ENCODE measurements at places on chromosomes 6 and 20.

- no peak for DNase-seq
These were observed 735 bp downstream of the FAM135A start for GRCh38 chr6:70413992-70414494.

DNA sequence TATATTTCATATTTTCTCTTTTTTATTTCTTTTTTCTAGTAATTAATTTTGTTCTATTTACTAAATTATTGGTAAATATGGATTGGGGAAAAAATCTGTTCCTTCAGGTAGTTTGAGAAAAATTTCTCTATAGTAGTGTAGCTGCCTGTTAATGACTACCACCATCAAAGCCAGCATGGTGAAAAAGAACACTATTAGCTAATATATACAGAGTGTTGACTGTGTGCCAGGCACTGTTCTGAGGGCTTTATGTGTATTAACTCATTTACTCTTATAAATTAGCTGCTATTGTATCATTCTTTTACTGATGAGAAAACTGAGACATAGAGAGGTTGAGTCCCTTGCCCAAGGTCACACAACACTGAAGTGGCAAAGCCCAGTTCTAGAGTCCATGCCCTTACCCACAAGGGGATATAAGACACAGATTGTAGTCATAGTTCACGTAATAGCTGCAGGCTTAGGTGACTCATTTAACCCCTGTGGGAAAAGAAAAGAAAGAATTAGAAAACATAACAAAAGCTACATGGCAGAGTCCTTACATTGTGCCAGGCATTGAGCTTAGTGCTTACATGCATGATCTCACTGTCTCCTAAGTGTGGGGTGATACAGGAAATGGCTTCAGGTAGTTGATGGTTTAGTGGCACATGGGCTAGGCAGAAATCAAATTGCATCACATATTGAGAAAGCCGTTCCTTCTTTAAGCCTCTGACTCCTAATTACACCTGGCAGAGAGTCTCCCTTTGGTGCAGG, 12.2 kb upstream of the AKIRIN2 start:
- DNase-seq, result no peak

GRCh38 chr6:148927586-148927985, 180.8 kb downstream of the UST start:
- no peak for DNase-seq

DNA sequence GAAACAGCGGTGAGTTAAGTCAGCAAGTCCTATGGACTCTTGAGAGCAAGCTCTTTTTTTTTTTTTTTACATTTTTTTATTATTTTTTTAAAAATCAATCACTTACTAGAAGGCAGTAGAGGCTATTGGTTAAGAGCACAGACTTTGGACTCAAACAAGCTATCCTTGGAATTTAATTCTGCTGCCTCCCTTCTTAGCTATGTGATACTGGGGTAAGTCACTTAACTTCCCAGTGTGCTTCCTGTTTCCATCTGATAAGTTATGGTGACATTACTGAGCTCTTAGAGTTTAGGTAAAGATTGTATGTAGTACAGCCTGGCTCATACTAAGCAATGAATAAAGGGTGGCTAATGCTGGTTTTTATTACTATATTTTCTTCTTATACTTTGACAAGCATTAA, 770.5 kb upstream of the FLRT3 start:
- DNase-seq, result no peak

- DNase-seq, result no peak
These were observed 74.6 kb upstream of the CEP85L start for GRCh38 chr6:118725944-118726343.

- no peak for DNase-seq
These were observed 785 bp upstream of the ULBP3 start for GRCh38 chr6:150069706-150070105.

- no peak for DNase-seq
These were observed 42.0 kb downstream of the ADGRB3 start for GRCh38 chr6:68677058-68677457.

GRCh38 chr6:6654599-6655575, 66.4 kb downstream of the LY86 start:
- no peak for DNase-seq

DNA sequence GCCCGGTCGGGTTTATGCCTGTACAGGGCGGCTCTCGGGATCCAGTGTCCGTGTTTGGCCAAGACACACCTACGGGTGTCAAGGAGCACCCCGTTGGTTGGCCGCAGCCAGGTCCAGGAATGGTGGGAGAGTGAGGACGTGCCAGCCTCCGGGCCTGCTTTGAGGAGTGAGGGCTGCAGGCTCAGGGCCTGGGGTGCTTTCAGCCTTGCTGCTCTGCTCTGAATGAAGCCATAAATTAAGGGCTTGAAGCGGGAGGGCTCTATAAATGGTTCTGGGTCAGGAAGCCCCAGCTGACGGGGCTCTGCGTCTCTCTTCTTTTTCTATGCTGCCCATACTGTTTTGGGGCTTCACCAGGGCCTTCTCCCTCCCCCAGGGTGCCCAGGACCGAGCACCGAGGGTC, 15.1 kb downstream of the GATA5 start:
- DNase-seq, result no peak

DNA sequence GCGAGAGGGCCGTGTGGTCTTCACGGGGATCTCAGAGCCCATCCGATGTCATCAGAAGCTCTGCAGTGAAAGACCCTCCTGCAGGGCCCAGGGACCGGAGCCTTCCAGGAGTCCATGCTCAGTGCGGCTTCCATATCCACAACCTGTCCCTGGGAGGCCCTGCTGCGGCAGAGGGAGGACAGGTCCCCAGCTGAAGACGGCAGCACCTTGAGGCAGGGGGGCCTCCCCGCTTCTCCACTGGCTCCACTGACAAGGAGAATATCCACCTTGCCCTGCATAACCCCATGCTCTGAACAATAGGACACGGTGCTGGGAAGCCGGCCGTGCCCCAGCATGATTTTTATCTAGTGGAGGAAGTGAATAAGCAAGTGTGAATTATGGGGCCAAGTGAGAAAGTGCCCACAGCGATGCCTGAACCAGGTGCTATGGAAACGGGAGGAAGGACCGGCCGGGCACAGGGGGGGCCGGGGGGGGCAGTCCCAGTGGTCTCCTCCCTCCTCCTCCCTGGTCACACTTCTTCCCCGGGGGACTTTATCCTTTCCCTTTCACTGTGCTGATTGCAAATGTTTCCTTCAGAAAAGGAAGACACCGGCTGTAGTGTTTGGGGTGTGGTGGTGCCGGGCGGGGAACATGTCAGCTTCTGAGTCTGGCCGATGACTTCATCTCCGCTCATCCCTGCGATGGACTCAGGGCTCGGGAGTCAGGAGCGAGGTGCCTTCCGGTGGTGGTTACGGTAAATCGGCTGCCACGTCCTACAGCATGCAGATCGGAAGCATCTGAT, 225.1 kb downstream of the ERMARD start:
- DNase-seq, result no peak

GRCh38 chr6:40630051-40630450, 42.9 kb upstream of the LRFN2 start:
- no peak for DNase-seq

DNA sequence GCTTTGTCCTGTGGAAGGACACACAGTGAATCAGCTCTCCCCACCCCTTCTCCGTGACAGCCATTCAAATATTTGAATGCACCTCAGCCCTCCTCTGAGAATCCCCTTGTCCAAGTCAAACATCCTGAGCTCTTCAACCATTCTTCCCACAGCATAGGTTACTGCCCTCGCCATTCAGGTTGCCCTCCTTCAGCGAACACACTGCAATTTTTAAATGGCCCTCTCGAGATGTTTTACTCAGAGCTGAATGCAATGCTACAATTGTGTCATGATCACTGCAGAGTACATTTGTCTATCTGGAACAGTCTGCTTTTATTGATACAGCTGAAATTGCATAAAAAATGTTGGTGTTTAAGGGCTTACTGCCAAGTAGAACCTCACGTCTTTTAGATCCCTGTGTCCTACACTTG, 48.9 kb downstream of the SLC2A12 start:
- DNase-seq, result no peak

DNA sequence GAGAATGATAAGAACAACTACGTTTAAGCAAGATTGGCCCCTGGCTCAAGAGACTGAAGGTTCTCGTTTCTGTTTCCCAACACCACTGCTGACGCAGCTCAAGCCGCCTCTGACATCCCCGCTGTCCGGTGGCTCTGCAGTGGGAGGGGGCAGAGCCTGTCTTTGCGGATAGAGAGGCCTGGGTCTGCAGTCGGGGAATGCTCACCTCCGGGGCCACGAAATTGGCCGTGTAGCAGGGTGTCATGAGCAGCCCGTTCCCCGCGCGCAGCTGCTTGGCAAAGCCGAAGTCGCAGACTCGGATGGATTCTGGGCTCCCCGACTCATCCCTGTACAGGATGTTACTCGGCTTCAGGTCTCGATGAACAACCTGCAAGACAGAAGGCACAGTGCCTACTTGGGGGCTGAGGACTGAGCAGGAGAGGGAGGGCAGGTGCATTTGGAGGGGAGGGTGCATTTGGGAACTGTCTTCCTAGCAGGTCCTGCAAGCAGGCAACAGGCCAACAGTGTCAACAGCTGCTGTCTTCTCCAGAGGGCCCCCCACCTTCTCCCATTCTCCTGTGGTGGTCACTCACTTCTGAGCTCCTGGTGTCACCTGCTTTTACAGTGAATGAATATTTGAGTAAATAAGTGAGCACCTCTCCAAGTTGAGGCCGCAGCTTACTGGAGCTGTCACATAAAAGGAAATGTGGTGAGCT, 40.5 kb upstream of the MPC1 start:
- no peak for DNase-seq
